ENCODE measurements at places on chromosomes 2 and 18.
A peak's percentile ranks its signal among the peaks of the same experiment; 100 is the strongest.

DNA sequence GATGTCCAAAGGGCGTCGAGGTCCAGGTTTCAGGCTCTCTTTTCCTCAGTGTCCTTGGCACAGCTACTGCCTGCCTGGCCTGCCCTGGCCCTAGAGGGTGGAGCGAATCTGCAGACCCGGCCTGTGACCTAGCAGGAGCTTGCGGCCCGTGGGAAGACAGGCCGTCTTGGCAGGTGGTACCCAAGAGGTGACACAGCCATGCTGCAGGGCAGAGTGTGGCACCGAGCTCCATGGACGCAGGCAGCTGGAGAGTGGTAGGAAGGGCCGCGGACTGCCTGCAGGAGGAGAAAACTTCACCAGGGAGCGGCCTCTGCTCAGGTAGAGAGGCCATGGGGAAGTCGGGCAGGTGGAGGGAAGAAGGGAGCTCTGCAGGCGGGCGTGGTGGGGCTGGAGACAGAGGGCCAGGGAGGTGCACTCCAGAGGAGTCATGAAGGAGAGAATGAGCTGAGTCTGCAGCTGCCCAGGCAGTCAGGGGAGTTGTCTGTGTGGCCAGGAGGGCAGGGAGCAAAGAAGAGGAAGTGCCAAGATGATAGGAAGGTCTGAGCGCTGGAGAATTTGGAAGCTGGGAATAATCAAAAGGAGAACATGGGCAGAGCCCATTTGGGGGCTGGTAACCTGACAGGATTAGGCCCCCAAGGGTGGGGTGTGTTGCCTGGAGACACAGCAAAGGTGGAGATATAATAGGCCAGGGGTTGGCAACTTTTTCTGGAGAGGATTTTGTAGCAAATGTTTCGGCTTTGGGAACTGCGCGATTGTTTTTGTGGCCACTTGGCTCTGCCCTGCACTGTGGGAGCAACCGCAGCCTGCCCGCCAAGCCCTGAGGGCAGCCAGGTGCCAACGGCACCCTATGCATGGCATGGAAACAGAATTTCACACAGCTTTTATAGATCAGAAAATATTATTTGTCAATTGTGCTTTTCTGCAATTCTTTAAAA is 154.4 kb upstream of the PXDN start:
- no peak for DNase-seq

DNA sequence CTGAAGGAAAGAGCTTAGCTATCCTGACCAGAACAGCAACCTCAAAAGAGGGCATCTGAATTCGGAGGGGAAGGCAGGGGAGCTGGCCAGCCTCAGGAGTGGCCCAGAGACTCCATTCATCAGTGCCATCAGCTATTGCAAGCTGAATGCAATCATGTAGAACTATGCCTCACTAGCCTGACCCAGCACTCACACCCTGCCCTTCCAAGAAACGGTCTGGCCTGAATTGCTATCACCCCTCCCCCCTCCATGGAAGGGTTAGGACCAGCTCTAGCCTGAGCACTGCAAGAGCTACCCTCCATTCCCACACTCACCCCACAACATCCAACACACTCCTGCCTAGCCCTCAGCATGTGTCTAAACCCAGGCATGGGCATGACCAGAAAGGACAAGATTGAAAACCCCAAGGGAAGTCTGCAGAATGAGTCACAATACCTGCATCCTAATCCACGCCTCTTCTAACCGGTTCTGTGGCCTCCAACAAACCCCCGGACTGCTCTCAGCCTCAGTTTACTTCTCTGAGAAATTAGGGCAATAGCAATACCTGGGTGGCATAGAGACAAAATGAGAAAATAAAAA is 120.3 kb downstream of the BCL11A start:
- DNase-seq, result no peak

DNA sequence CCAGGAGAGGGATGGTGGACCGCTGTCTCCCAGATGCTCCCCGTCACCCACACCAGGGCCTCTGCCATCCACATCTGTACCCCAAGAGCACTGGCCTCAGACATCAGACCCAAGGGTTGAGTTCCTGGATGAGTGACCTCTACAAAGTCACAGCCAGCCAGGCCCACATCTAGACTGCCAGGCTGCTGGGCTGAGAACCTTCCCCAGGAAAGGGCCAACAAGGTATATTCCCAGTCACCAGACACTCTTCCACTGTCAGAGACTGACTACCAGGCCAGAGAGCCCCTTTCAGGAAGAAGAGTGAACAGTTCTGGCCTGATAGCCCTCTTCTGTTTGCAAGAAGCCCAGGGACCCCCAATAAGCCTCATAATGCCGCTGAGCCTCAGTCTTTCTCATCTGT is 44.3 kb downstream of the C1QL2 start:
- DNase-seq, result no peak

DNA sequence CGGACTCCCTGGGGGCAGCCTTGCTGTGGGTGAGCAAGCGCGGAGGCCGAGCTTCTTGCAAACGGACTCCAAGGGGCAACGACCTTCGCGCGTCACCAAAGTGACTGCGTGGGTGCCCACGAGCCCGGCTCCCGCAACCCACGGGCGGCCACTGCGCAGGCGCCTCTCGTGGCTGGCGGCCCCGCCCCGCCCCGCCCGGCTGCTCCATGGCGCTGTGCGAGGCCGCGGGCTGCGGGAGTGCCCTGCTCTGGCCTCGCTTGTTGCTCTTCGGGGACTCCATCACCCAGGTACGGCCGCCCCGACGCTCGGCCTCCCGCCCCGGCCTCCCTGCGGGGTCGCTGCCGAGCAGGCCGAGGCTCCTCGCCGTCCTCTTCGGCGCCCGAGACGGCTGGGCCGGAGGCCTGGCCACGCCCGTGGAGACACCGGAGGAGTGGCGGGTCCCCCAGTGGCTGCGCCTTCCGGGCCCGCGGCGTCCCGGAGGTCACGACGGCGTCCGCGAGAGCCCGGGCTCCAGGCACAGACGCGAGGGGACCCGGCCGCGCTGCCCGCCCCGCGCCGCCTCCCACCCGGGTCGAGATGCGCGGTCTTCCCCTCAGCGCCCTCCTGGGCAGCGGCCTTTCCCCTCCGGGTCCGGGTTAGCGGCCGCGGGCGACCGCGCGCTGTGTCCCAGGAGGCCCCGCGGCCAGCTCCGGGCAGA is at the start of gene IAH1:
TSS of gene IAH1 (plus strand) at position 191 of the 697 bp plus-strand sequence. CDS start at position 207, 16 bp downstream.
- no peak for DNase-seq

DNA sequence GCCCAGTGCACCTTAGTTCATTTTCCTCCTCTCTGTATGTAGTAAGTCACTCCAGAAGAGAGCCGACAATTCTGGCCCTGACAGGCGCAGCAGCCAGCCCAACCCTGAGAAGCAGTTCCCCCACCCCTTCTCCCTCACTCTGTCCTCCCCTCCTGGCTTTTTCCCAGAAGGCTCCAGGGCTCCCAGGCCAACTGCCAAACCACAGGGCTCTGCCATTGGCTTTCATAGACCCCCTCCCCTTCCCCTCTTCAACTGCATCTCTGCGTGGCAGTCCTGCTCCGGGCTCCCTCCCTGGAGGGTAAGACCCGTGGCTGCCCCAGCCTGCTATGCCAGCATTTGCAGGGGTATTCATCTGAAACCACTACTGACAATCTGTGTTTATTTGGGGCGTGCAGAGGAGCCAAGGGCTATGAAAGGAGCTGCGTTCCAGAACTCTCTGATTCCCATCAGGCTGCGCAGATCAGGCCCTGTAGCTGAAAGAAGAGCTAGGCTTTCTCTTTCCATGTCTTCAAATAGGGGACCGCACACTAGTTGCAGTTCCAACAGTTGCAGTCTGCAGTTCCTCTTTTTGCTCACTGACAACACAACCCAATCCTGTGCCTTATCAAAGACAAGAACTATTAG is 388.6 kb upstream of the TNP1 start:
- no peak for DNase-seq

GRCh38 chr2:3036432-3037125 is 341.0 kb downstream of the EIPR1 start:
- DNase-seq, result no peak

- DNase-seq, result no peak
Measured at GRCh38 chr2:54610700-54611099, 112.8 kb upstream of the EML6 start.

DNA sequence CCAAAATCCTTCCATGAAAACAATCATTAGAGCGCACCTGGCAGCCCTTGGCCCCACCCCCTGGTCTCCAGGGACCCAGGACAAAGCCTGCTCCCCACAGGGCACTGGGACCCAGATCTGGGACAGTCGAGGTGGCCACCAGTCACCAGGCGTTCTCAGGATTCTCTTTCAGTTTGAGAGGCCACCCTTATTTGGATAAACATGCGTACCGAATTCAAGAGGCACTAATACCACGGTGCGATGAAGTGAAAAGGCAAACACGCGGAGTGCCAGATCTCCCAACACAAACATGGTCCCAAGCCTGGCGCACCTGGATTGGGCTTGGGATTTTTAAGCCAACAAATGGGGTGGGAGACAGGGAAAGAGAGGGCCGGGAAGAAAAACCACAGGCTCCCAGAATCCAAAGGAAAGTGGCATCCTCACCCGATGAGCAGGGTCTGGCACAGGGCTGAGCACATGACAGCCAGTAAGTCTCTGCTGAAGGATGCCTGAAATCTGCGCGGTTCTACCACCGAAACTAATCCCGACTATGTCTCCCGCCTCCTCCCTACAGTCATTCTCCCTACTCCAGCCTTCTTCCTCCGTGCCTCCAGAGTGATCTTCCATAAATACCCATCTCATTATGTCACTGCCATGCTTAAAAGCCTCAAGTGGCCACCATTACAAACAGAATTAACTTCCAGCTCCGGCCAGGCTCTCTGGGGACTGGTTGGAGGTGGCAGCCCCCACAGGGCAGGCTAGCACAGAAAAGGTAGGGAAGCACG is 60.9 kb upstream of the KLHL29 start:
- no peak for DNase-seq

DNA sequence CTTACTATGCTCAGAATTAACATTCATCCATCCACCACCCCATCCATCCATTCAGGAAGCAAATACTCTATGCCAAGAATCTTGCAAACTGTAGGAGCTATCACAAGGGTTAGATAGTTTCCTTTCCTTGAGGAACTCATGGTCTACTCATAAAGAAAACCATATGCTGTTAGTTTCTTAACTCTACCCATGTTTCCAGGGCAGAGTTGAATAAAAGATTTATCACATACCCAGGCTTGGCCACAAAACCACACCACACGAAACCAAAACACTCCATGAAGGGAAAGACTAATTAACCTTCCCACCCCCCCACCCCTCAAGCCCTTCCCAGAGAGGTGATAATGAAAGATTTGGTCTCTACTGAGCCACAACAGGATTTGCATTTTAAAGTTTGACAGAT is 23.7 kb upstream of the MSGN1 start:
- no peak for DNase-seq

- DNase-seq, result no peak
Measured at GRCh38 chr2:174585146-174585545, 12.5 kb downstream of the WIPF1 start.

DNA sequence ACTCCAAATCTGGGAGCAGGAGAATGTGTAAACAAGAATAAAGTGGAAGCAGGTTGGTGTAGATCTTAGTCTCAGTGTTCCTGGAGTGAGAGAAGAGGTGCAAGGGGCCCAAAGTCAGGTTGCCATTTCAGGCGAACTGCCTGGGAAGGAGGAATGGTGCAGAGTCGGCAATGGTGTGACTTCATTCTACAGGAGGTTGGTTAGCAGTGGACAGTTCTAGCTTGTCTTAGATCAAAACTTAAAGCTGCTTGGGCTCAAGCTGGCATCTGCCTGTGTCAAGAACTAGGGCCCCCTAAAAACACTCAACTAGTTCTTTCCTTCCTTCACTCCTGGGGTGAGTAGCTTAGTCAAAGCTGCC is 3.5 kb downstream of the STK16 start:
- no peak for DNase-seq

- DNase-seq, result peak; percentile 86
Measured at GRCh38 chr2:205660521-205661124, 21.7 kb upstream of the NRP2 start.

- DNase-seq, result no peak
Measured at GRCh38 chr2:28393114-28393836, 617 bp downstream of the FOSL2 start.

- DNase-seq, result no peak
Measured at GRCh38 chr2:177754492-177754873, 318.1 kb downstream of the PDE11A start.

- no peak for DNase-seq
Measured at GRCh38 chr2:45586600-45586999, 24.5 kb downstream of the SRBD1 start.

DNA sequence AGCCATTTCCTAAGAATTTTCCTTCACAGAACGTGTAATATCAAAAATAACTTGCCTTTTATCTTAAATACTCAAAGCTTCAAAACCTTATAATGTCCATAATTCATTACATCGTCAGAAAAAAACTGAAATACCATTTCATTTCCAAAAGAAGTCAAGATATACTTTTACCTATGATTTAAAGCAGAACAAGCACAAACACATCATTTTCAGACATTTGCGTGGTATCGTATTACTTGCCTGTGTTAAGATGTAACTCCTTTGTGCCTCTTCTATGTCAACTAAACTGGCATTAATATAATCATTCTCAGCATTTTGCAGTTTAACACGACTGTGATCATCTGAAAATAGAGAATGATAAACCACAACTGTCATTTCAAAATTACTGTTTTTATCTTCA is 47.5 kb downstream of the PTPN2 start:
- DNase-seq, result no peak

DNA sequence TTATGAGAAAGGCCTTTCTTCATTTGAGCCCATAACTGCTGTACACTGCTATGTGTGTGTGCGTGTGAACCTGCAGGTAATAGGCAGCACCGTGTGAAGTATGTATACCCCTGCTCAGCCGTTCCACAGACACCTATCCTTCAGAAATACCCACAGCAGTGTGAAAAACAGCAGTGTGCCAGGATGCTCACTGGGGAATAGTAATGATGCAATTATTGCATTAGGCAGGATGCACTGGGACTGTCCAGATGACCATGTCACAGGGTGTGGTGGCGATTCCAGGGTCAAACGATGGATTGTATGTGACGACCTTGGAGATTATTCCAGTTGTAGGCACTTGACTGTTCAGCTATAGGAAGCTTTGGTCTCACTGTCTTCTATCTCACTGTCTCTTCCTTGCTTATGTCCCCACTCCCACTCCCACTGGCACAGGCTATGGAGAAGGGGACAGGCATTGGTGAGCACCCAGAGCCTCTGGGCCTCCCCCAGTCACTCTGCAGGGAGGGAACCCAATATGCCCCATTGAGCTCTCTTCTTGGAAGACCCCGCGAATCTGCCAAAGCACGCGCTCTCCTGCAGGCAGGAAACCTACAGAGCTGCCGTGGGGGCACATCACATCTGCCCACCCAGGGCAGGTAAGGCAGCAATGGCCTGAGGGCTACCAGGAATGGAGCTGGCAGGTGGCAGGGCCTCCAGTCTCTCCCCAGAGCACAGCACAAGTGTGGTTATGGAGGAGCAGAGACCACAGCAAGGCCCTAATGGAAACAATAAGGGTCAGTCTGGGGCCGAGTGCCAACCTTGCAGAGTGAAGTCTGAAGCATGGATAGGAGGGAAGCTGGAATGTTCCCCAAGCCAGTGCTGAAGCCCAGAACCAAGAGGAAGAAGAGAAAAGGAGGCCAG is 518.9 kb upstream of the RAB6C start:
- no peak for DNase-seq

GRCh38 chr2:25743132-25743830 is 69.9 kb upstream of the DTNB start:
- DNase-seq, result no peak

DNA sequence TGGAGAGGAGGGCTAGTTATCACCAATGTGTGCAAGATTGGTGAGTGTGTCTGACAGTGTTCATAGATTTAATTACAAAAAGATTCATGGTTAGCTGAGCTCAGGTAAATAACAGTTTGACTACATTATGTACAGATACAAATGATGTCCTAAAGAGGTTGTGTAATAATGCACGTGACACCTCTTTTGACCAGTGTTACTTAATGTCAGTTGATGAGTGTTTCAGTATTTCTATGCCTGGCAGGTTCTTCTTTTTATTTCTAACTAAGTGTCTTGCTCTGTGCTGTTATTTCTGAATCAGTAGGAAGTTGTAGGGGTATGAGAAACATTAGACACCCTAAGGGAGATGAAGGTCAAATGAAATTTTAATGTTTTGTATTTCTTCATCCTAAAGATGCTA is 7.9 kb upstream of the INHBB start:
- DNase-seq, result no peak
